ENCODE measurements at places on chromosomes 6 and 20.

GRCh38 chr6:124987291-124987690, 25.1 kb downstream of the RNF217 start:
- no peak for DNase-seq

DNA sequence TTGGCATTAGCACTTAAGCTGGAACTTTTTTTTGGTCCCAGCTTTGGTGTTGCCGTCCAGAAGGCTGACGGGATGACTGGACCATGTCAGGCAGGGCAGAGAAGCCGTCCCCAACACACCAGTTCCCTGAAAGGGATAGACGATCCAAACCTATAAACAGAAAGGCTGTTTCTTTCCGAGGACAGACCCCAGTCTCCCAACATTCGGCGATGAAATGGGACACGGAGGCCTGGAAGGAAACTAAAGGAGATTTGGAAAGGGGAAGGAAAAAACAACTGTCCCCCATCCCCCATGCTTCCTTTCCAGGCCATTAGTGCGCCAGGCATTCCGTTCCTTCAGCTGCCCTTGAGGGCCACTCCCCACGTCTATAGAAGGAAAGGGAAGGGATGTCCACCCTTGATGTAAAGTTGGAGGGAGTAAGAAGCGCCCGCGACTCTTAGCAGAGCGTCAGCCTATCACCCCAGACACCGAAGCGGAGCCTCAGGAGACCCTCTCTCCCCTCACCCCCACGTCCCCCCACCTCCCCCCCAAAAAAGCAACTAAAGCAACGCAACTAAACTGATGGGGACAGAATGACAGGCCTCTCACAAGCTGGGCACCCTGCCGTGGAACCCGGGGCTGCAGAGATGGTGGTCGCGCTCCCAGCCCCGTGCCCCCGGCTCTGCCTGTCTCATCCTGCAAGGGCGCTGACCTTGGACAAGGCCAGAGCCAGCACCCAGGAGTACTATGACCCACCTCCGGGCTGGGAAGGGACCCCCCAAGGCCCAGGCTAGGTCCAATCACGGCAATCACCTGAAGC, 638 bp downstream of the BLCAP start:
- no peak for DNase-seq

DNA sequence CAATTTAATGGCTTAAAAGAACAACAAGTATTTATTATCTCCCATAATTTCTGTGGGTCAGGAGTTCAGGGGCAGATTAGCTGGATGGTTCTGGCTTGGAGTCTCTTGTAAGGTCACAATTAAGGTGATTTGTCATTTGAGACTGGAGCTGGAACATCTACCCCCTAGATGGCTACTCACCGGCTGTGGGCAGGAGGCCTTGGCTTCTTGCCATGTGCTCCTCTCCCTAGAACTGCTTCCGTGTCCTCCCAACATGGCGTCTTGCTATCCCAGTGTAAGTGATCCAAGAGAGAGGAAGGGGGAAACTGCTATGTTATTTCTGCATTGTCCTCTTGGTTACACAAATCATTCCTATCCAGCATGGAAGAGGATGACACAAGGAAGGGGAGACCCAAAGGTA, 210.2 kb upstream of the ECI2 start:
- no peak for DNase-seq

DNA sequence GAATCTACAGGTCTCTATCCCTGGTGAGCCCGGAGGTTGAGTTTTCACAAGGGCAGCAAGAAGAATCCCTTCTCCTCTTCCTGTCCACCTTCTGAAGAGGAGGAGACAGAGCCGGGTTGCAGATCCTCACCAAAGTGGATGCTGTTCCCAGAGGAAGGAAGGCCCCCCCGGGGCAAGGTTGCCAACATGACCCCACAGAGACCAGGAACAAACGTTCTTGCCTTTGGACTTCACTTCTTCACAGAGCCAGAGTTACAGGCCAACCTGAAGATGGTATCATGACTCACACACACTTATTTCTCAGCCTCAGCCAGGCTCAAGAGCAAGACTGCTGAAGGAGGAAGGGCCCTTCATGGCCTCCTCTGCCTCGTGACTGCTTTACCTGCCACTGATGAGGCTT, 384.3 kb downstream of the CD83 start:
- DNase-seq, result no peak

DNA sequence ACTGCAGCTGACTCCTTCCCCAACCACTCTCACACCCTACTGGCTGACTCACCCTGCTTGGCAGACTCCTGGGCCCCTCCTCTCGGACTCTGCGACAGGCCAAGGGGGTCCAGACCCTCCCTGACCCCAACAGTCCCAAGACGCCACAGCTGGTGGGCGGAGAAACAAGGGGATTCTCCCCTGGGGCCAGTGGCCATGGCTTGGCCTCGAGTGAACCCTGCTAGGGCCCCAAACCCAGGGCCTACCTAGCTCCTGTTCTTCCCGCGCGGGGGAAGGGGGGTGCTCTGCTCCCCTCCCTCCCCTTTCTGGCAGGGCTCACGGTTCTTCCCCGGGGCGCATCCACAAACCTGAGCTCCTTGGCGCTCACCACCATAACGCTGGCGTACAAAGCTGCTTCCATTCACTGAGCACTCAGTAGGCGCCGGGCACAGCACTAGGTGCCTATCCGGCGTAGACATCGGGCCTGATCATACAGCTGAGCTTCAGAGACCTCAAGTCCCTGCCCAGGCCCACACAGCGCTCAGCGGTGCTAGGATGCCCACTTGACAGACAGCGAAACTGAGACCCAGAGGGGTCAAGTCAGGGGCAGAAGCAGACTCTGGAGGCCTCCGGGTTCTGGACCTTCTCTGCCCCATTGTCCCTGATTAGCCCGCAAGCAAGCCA, 597 bp downstream of the ADA start:
- DNase-seq, result no peak
